ENCODE measurements at places on chromosomes 6 and 20.

GRCh38 chr20:36435592-36436541, 105.5 kb upstream of the MYL9 start:
- peak; percentile 87 for DNase-seq

- DNase-seq = no peak
These were observed 15.8 kb upstream of the PPP1R16B start for GRCh38 chr20:38789503-38790199.

DNA sequence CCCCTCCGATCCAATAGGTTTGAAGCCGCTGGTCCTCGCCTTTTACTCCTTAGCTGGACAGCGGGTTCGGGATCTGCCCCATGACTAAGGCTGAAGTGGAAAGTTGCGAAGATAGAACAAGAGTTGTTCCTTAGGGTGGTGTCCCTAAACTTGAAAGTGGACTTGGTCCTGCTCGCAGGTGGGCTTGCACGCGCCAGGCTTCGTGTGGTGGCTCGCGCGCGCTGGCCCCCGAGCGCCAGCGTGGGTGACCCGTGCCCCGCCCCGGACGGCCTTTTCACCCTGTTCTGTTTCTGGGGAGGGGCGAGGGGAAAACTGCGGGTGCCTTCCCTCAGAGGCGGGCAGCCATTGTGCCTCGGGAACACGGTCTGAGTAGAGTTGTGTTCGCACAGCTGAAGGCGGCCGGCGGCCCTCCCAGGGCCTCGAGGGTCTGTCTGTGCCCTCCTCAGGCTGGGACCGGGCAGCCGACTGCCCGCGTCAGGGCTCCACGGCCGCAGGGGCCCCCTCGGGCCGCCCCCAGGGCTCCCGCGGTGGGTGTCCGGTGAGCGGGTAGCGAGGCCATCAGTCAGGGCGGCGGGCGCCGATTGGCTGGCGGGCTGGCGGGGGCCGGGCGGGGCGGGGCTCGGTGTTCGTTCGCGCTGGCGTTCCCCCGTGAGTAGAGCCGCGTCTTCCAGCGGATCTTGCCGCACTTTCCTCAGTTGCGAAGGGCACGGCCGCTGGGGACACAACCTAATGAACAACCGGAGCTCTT, 33.0 kb downstream of the RREB1 start:
- DNase-seq = peak; percentile 67

DNA sequence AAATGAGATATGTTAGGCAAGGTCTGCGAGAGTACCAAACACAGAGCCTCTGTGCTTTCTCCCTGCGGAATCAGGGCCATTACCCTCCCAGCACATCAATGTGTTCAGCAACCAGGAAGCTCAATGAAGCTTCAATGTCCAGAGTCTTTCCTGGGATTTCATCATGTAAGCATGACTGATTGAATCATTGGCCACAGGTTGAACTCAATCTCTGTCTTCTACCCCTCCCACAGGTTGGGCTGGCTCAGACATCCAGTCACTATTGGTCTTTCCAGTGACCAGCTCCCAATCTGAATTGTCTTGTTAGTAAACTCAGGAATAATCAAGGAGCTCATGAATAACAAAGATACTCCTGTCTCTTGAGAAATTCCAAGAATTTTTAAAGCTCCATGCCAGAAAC, 2.7 kb upstream of the DTD1 start:
- no peak for DNase-seq

- no peak for DNase-seq
These were observed 27.9 kb upstream of the SYNCRIP start for GRCh38 chr6:85670573-85670972.

DNA sequence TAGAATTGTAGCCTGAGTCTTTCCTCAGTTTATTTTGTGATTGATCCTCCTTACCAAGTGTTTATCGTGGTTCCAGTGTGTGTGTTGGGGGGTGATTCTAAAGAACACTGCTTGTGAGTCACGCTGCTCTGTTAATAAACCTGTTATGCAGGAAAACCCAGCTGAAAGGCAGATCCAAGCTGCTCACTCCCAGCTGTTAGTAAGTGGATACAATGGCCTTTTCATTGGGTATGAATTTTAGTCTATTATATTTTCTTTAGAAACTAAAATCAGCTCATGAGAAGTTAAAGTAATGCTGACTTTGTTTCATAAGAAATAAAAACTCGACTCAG, 12.2 kb upstream of the DSTN start:
- DNase-seq = no peak

All from effector memory CD8-positive, alpha-beta T cell (primary cell).